ENCODE measurements at places on chromosomes 4 and X.

DNA sequence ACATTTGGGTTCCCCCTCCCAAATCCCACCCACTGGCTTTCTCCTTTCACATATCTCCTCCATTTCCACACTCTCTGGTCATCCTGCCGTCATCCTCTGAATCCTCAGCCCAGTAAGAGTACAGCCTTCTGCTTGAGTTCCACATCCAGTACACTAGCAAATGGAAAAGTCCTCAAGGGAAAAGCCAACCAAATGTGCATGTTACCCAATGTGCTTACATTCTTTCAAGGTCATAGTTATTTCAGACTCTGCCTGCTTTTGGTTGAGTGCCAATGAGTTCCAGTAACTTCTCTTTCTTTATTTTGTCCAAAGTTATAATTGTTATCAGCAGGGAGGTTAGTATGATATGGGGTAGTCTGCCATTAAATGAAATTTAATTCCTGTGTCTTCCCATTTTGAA lies 78.1 kb downstream of the SRPX start:
- no peak for DNase-seq

GRCh38 chrX:39726771-39727170 lies 371.0 kb downstream of the BCOR start:
- no peak for DNase-seq

GRCh38 chr4:968621-969394 lies 4.6 kb downstream of the DGKQ start:
- no peak for DNase-seq

DNA sequence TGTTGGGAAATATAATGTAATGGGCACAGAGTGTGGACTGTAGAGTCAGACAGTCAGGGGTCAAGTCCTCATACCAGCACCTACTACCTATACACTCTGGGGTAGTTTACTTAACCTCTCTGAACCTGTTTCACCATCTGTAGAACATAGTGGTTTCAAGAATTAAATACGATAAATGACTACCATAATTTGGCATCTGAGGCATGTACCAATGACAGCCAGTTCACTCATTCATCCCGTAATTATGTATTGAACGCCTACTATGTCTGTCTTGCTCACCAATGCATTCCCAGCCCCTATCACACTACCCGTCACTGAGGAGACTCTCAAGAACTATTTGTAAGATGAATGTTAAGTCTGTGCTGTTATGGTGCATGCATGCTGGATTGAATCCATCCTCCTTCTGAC lies 2.0 kb upstream of the FGB start:
- DNase-seq = no peak

DNA sequence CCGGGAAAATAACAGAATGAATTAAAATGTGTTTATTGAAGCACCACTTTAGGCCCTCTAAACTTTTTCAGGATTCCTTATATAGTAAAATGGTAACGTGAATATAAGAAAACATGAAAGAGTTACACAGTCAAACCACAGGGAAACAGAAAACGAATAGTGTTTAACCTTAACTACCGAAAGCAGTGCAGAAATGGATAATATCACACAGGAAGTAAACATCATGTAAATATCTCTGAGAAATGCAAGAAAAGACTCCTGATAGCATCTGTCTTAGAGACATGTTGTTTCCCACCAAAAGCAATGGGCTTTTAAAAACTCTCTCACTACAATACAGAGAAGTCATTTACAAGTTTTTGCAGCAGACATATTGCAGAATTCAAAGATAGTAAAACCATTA lies 323.9 kb upstream of the CXXC4 start:
- no peak for DNase-seq

GRCh38 chr4:87055311-87055710 lies 120.5 kb downstream of the AFF1 start:
- no peak for DNase-seq

GRCh38 chr4:118224243-118224829 lies 128.5 kb downstream of the PRSS12 start:
- no peak for DNase-seq

DNA sequence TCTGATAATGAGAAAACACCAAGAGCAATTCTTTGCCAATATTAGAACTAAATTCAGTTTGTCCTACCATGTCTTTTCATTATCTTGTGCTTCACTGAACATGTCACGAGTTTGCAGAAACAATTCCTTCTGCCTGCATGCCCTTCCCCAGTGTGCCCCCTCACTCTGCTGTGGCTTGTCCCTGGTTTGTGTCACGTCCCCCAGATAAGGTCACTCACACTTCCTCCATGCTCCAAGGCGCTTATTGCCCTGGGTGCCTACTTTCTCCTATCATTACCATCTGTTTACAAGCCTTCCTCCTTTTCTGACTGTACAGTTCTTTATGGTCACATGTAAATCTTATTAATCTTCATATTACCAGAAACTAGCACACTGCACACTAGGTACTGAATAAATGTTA lies 394.1 kb downstream of the KCNIP4 start:
- no peak for DNase-seq

GRCh38 chrX:3076416-3076991 lies 35.2 kb downstream of the ARSF start:
- no peak for DNase-seq

GRCh38 chr4:60657807-60658206 lies 542.3 kb upstream of the ADGRL3 start:
- no peak for DNase-seq

DNA sequence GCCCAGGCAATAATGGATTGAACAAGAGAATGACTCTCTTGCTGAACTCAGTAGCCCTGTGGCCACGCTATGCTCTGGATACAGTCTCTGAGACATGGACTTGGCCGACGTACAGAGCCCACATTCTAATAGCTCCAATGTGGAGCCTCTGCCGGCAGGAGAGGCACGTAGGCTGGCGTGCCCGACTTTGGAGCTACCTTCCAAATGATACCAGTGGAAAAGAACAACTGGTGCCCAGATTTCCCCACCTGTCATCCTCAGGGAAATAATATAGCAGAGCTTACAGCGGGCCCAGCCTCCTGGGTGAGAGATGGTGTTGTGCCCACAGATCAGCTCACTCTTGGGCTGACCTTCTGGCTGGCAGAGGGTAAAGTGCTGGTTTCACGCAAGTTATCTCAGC lies 10.6 kb downstream of the NDP start:
- DNase-seq = no peak

DNA sequence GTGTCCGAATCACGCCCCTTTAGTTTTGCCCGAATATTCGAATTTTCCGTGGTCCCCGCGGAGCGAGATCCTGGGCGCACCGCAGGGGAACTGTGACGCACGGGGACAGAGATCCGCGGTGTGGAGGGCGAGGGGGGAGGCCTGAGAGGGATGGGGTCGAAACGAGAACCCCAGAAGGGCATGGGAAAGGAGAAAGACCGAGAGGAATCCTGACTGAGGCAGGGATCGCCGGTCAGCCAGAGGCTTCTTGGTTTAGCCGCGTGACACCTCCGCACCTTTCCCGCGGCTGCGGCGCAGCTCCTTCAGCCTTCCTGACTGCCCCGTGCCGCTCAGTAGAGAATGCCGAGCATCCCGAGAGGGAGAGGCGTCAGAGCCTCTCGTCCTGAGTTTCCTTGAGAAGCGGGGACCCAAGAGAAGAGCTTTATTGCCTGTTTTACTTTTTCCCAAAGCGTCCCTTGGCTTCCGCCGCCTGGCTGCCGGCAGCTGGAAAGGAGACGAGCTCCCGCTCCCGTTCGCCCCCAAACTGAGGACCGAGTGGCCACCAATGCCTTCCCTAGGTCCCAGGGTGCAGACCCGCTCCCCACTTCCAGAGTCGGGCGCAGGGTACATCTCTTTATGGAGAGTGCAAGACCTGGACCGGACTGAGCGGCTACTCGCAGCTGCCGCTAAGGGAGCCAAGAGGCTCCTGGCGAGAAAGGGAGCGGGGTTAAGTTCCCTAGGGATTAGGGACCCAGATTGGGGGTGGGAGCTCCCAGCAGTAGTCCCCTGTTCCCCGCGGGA lies 911 bp upstream of the GPR50 start:
- no peak for DNase-seq

Data from activated T-cell treated with anti-CD3 and anti-CD28 coated beads for 24 hours (primary cell).